ENCODE measurements at places on chromosomes 1 and 21. TPM values are rescaled to one million over a fixed set of nuclear protein-coding genes. Genes with fewer than 3 reads are reported as not detected.

DNASE2B gene
- not detected for total RNA-seq

LEPR gene
- total RNA-seq, result 1.9 TPM

ANKRD35 gene
- 0.48 TPM for total RNA-seq

SYT6 gene
- not detected for total RNA-seq

ST6GALNAC5 gene
- total RNA-seq, result not detected

HCN3 gene
- 2.9 TPM for total RNA-seq

LCE2C gene
- total RNA-seq, result not detected

OR2T35 gene
- total RNA-seq, result not detected

TNFRSF4 gene
- total RNA-seq, result 47.8 TPM

NPR1 gene
- not detected for total RNA-seq

WNT9A gene
- total RNA-seq, result 0.25 TPM

CCDC17 gene
- total RNA-seq, result 3.2 TPM

MATN1 gene
- not detected for total RNA-seq

GJA8 gene
- not detected for total RNA-seq

ZNF648 gene
- not detected for total RNA-seq

CLCA1 gene
- not detected for total RNA-seq

FH gene
- total RNA-seq, result 73.2 TPM

SLC35D1 gene
- 13.2 TPM for total RNA-seq

TTC13 gene
- total RNA-seq, result 30.1 TPM

TSPAN1 gene
- total RNA-seq, result not detected

LCE2A gene
- not detected for total RNA-seq

CLDN17 gene
- not detected for total RNA-seq

BMP8A gene
- not detected for total RNA-seq

PROK1 gene
- not detected for total RNA-seq

OVAAL gene
- total RNA-seq, result not detected

TMEM200B gene
- not detected for total RNA-seq

ATP1A4 gene
- total RNA-seq, result not detected

RAB7B gene
- total RNA-seq, result not detected

Measured in T-helper 2 cell treated with Interferon-gamma antibody and Interleukin-4, amounts not matched to agents 100 ng/mL and 5 ng/mL, for 36 hours (primary cell).